Psoas muscle (tissue), 8 donors: ENCODE measurements at places on chromosomes 6 and 20. TPM values are rescaled to one million over a fixed set of nuclear protein-coding genes. Genes with fewer than 3 reads are reported as not detected.

Gene DAAM2
- 10.7 TPM for total RNA-seq

GRCh38 chr6:26251354-26252076, 113.5 kb upstream of the BTN3A2 start:
- DNase-seq = no peak

- DNase-seq = no peak
Measured at GRCh38 chr6:29142309-29142708, 28.4 kb upstream of the OR2J2 start.

- DNase-seq = no peak
Measured at GRCh38 chr6:156601152-156602065, 175.8 kb upstream of the ARID1B start.

- no peak for DNase-seq
Measured at GRCh38 chr6:134822920-134823709, 126.8 kb downstream of the ALDH8A1 start.

- no peak for DNase-seq
Measured at GRCh38 chr6:75830959-75831885, 82.2 kb downstream of the MYO6 start.
